Esophagus squamous epithelium (tissue), 5 donors: ENCODE measurements at places on chromosomes 2 and 18. TPM values are rescaled to one million over a fixed set of nuclear protein-coding genes. Genes with fewer than 3 reads are reported as not detected.

FAM168B gene
- total RNA-seq, result 79.2 TPM

DNA sequence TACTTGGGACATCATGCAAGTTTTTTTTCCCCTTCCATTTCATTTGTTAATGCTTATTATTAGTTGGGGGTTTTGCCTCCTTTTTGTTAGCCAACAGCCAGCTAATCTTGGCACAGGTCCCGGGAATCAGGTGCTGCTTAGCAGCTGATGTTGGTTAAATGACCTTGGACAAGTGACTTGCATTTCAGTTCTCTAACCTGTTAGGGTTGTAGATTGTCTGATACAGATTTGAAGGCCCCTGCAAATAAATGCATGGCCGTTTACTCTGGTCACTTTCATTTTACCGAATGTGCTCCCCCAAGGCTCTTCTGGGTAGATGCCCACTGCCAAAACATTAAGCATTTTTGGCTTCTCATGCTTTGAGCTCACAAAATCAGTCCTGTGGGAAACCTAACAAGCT, 120.9 kb downstream of the SPTBN1 start:
- no peaks in the 10 kb centered on the region for H3K36me3 ChIP-seq
- no peak overlapping the region for H3K4me3 ChIP-seq
- peak overlapping the region; percentile 85 for H3K27ac ChIP-seq
- H3K4me1 ChIP-seq, result peaks cover 88% of the 10 kb centered on the region

- H3K4me1 ChIP-seq, result no peaks in the 10 kb centered on the region
- DNase-seq, result no peak
- no peaks in the 10 kb centered on the region for H3K27me3 ChIP-seq
- H3K27ac ChIP-seq, result no peak overlapping the region
Observed at GRCh38 chr2:5777131-5777535, 84.9 kb downstream of the SOX11 start.

DNA sequence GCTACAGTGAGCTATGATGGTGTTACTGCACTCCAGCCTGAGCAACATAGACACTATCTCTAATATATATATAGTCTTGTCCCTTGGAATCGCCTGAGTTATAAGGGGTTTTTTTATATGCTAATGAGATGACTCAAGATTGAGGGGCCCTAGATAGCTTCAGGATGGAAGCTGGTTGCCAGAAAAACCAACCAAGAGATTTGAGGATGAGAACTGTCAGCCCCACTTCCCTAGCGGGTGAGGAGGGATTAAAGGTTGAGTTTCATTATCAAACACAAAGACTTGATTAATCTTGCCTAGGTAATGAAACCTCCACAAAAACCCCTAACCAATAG, 12.6 kb upstream of the GALM start:
- H3K27me3 ChIP-seq, result no peaks in the 10 kb centered on the region
- H3K4me1 ChIP-seq, result no peaks in the 10 kb centered on the region
- H3K36me3 ChIP-seq, result no peaks in the 10 kb centered on the region

MOB4 gene
- 30.7 TPM for total RNA-seq

DNA sequence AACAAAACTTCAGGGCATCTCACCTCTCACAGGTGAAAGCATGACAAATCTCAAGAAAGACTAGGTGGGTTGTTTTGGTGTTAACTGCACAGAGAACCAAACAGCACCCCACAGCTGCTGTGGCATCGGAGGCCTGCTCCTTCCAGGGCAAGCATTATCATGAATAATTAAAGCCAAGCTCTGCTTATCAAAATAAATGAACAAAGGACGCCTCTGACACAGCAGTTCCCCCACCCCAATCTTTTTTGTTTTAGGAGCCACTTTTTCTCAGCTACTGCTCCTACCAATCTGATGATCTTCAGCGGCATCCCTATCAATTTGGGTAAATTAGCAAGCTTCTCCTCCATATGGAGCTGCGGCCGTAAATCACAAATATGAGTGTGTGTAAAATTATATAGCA, 58.6 kb downstream of the KLF7 start:
- H3K36me3 ChIP-seq, result peaks cover 59% of the 10 kb centered on the region
- H3K4me3 ChIP-seq, result no peak overlapping the region
- H3K27ac ChIP-seq, result no peak overlapping the region
- H3K4me1 ChIP-seq, result no peaks in the 10 kb centered on the region

TMEM18 gene
- total RNA-seq, result 16.8 TPM

DNA sequence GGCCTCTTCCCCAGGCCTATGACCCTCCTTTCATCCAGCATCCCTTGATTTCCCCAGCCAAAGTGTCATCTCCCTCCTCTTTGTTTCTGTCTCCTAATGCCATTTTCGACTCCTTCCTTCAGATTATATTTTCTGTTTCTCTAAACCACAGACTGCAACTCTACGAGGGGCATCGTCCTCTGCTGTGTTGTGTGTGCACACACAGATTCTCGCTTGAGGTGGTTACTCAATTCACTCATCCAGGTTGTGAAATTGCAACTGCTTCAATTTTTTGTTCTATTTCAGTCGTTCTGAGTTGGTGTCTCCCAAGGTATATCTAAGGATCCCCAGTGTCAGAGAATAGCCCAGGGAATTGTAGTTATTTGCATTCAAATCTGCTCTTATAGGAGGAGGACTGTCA, 113.5 kb upstream of the NDUFV2 start:
- H3K4me1 ChIP-seq, result peaks cover 3% of the 10 kb centered on the region
- no peaks in the 10 kb centered on the region for H3K36me3 ChIP-seq
- H3K4me3 ChIP-seq, result no peak overlapping the region
- H3K27me3 ChIP-seq, result no peaks in the 10 kb centered on the region
- H3K27ac ChIP-seq, result no peak overlapping the region
- DNase-seq, result no peak

RNF152 gene
- total RNA-seq, result 23.1 TPM
